ENCODE measurements at places on chromosomes 13 and 19.

GRCh38 chr13:27138457-27139093 lies 33.0 kb downstream of the USP12 start:
- no peak for DNase-seq

- no peak for DNase-seq
Measured at GRCh38 chr19:3985643-3986259, 488 bp upstream of the EEF2 start.

- no peak for DNase-seq
Measured at GRCh38 chr13:96958286-96958891, 35.9 kb downstream of the OXGR1 start.

GRCh38 chr13:41428155-41428554 lies 29.2 kb upstream of the RGCC start:
- no peak for DNase-seq

GRCh38 chr19:17136021-17136420 lies 60.4 kb downstream of the MYO9B start:
- DNase-seq = no peak

GRCh38 chr19:33212436-33213172 lies 13.0 kb downstream of the SLC7A10 start:
- no peak for DNase-seq

Data from suprapubic skin (tissue), 4 donors.